Uterus (tissue), 4 donors: ENCODE measurements at places on chromosomes 13 and 19.
A peak's percentile ranks its signal among the peaks of the same experiment; 100 is the strongest.

DNA sequence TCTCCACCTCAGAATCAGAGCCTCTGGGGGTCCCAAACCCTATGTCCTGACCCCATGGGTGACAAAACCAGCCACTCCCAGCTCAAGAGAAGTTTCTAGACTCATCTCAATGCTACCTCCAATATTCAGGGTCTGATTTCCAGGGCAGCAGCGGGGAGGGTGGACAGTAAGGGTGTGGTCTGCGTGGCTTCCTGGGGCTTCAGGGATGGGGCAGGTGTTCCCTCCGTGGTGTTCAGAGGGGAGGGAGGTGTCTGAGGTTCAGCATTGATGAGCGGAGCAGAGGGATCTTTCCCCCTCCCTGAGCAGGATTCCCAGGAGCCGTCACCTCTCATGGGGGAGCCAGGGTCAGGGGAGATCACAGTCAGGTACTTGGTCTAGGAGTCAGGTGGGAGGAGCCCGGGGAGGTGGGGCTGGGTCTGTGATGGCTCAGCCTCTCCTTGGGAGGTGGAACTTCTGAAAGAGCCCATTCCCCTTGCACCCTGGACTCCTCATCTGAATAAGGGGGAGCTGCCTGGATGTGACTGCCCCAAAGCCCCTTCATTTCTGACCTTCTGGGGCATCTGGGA lies 2.9 kb downstream of the LILRA2 start:
- no peaks in the 10 kb centered on the region for H3K4me1 ChIP-seq
- no peak overlapping the region for H3K4me3 ChIP-seq
- DNase-seq, result no peak

- H3K36me3 ChIP-seq, result no peaks in the 10 kb centered on the region
- no peak overlapping the region for H3K4me3 ChIP-seq
- H3K4me1 ChIP-seq, result no peaks in the 10 kb centered on the region
- no peaks in the 10 kb centered on the region for H3K27me3 ChIP-seq
Observed at GRCh38 chr13:94967183-94968039, 255.1 kb upstream of the SOX21 start.

GRCh38 chr13:84649853-84650252 lies 767.6 kb upstream of the SLITRK1 start:
- DNase-seq, result no peak
- H3K4me1 ChIP-seq, result no peaks in the 10 kb centered on the region
- no peaks in the 10 kb centered on the region for H3K27me3 ChIP-seq
- no peak overlapping the region for H3K27ac ChIP-seq

DNA sequence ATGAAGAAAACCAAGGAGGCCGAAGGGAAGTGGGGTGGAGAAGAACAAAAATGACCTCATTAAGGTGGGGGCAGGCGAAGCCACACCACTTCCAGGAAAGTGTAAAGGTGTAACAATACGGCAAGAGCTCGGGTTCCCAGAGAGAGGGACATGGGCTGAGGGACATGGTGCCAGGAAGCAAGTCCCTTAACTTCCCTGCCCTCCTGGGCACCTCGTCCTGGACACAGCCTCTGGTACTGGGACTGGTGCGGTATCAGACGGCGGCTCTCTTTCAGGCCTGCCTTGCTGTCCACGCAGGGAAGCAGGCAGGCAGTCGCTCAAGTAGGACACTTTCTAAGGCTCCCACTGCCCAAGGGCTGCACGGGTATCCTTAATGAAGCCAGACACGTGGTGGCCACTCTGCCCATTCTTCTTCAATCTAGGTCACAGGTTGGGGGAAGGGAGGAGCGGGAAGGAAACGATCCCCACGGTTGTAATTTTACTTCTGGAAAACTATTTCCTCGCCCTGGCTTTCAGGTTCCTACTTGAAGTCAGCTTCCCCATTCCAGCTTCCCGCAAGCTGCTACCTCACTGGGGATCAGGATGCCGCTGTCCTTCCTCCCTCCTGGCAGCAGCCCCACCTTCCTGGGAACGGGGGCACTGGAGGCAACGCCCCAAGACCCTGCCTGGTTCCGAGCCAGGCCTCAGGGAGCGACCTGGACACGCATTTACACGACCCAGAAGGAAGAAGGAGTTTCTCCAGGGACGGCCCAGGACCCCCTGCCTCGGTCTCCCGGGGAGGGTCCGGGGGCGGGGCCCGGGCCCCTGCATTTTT lies 1.2 kb downstream of the AP3D1 start:
- peak overlapping the region; percentile 78 for H3K4me3 ChIP-seq
- peak overlapping the region; percentile 70 for H3K27ac ChIP-seq
- H3K36me3 ChIP-seq, result no peaks in the 10 kb centered on the region
- no peak for DNase-seq

DNA sequence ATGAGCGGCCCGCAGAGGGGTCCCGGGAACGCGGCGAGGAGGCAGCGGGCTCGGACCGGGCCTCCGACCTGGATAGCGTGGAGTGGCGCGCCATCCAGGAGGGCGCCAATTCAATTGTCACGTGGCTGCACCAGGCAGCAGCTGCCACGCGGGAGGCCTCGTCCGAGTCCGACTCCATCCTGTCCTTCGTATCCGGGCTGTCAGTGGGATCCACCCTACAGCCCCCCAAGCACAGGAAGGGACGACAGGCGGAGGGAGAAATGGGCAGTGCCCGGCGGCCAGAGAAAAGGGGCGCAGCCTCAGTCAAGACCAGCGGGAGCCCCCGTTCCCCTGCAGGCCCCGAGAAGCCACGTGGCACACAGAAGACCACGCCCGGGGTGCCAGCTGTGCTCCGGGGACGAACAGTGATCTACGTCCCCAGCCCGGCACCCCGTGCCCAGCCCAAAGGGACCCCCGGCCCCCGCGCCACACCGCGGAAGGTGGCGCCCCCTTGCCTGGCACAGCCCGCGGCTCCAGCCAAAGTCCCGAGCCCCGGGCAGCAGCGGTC lies 10.7 kb downstream of the C19orf25 start:
- H3K4me3 ChIP-seq, result no peak overlapping the region
- H3K4me1 ChIP-seq, result peaks cover 12% of the 10 kb centered on the region
- no peaks in the 10 kb centered on the region for H3K36me3 ChIP-seq
- peaks cover 32% of the 10 kb centered on the region for H3K27me3 ChIP-seq

DNA sequence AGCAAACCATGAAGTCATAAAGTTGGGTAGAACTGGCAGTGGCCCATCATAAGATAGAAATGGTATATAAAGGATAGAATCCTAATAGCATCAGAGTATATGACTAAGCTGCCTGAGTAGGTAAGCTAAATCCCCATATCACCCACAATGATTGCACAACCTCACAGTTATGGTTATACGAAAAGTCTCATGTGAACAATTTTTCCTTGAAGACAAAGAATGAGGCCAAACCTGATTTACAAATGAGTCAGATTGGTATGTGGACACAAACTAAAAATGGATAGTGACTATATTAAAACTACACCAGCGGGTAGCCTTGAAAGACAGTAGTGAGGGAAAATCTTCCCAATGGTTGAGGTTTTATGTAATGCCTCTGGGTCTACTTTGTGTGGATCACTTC lies 40.9 kb upstream of the UFM1 start:
- H3K4me1 ChIP-seq, result no peaks in the 10 kb centered on the region
- H3K27me3 ChIP-seq, result no peaks in the 10 kb centered on the region
- no peak overlapping the region for H3K4me3 ChIP-seq
- DNase-seq, result no peak

DNA sequence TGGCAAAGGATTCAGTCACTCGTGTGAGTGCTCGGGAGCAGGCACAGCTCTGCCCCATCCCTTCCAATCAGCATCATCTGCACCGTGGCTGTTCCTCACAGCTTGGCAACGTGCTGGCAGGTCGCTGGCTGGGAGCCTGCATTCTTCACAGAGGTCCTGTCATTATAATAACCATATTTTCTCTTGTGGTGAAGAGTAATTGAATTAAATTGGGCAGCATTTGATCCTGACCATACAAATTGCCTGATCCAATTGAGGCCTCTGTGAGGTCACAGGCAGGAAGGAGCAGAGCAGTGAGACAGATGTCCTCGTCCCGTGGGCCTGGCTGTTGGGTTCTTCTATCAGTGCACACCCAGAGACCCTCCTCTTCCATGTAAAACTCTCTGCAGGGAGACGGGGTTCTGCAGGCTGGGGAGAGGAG lies 407.8 kb downstream of the COG6 start:
- peaks cover 11% of the 10 kb centered on the region for H3K4me1 ChIP-seq
- H3K27ac ChIP-seq, result peak overlapping the region; percentile 62
- peak; percentile 25 for DNase-seq
- H3K36me3 ChIP-seq, result no peaks in the 10 kb centered on the region
- H3K4me3 ChIP-seq, result no peak overlapping the region

DNA sequence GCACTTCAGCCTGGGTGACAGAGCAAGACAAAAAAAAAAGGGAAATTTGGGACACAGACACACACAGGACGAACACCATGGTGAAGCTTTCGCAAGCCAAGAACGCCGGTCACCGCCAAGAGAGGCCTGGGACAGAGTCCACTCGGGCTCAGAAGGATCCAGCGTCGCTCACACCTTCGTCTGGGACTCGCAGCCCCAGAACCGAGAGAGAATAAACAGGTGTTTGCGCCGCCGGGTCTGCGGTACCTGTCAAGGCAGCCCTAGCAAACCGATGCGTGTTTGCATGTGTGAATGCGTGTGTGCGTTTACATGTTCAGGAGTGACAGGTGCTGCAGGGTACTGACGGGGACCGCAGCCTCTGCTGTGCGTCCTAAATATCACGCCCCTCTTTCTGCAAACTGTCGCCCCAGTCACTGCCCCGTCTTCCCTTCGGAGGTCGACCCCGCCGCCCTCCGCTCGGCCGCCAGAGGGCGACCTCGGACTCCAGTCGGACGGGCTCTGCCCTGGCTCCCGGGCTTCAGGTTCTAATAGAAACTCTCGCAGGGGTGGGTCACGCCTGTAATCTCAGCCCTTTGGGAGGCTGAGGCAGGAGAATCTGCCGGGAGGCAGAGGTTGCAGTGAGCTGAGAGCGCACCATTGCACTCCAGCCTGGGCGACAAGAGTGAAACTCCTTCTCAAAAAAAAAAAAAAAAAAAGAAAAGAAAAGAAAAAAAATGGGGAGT lies 11.8 kb upstream of the CSNK1G2 start:
- peak overlapping the region; percentile 23 for H3K4me3 ChIP-seq
- no peaks in the 10 kb centered on the region for H3K27me3 ChIP-seq
- no peak overlapping the region for H3K27ac ChIP-seq
- peak; percentile 72 for DNase-seq

DNA sequence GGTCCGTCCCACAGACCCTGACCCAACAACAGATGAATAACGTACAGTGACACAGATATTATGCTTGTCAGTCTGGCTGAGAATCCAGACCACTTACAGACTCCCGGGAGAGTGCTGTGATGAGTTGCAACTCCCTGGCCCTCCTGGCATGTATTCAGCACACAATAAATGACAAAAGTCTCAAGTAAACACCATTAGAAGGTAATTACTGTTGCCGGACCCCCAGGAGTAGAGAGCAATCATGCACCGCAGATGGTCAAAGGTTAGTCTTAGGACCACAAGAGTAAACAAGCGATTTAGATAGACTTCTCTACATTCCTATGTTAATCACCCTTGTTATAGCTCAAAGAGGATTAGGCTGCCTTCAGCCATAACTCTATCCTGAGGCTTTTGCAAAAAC lies 726.4 kb upstream of the GPC6 start:
- DNase-seq, result no peak
- peaks cover 2% of the 10 kb centered on the region for H3K36me3 ChIP-seq
- H3K4me1 ChIP-seq, result no peaks in the 10 kb centered on the region
- no peaks in the 10 kb centered on the region for H3K27me3 ChIP-seq

DNA sequence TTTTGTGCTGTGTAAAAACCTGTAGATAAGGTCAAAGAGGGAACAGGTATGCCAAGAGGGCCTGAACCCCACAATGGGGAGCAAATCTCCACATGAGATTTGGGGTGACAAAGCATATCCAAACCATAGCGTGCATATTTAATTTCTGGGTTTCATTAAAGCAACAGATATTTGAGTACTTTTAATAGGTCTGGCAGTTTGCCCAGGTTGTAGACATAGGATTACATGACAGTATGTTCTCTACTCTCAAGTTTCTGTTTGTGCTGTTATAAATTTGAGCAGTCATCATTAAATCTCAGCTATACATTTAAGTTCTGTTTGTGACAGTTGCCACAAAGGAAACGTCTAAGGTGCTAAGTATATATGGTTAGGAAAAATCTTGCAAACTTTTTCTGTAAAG lies 236.4 kb downstream of the ATP8A2 start:
- DNase-seq, result no peak
- H3K27ac ChIP-seq, result no peak overlapping the region
- no peaks in the 10 kb centered on the region for H3K4me1 ChIP-seq
- no peaks in the 10 kb centered on the region for H3K27me3 ChIP-seq
- H3K4me3 ChIP-seq, result no peak overlapping the region
- no peaks in the 10 kb centered on the region for H3K36me3 ChIP-seq

DNA sequence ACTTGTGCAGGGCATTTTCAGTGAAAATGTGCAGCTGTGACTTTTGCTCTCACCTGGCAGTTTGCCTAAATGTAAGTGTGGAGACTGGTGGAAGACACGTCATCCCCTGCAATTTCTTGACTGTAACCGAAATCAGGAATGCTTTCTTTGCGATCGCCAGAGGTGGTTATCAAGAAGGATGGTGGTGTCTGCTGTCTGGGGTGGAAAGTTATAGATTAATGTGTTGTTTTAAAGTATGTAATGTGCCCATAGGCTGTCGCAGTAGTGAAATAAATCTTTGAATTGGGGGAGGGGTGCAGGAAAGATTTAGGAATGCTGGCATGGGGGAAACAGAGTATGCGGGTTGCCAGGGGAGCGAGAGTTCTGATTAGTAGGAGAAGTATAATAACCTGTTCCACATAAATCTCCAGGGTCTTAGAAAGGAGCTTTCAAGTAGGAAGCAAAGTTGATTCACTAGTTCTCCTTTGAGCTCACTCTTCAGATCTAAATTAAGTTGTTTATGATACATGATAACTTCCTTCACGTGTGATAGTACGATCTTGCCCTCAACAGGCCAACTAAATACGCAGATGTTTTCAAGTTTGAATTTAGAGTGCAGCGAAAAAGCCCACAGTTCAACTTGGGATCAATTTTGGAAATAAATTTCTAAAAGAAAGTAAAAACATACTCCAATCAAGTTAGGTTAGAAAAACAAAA lies 1520.0 kb upstream of the SLC10A2 start:
- no peak for DNase-seq
- H3K36me3 ChIP-seq, result no peaks in the 10 kb centered on the region
- H3K4me3 ChIP-seq, result no peak overlapping the region
- H3K27ac ChIP-seq, result no peak overlapping the region
- H3K4me1 ChIP-seq, result no peaks in the 10 kb centered on the region

DNA sequence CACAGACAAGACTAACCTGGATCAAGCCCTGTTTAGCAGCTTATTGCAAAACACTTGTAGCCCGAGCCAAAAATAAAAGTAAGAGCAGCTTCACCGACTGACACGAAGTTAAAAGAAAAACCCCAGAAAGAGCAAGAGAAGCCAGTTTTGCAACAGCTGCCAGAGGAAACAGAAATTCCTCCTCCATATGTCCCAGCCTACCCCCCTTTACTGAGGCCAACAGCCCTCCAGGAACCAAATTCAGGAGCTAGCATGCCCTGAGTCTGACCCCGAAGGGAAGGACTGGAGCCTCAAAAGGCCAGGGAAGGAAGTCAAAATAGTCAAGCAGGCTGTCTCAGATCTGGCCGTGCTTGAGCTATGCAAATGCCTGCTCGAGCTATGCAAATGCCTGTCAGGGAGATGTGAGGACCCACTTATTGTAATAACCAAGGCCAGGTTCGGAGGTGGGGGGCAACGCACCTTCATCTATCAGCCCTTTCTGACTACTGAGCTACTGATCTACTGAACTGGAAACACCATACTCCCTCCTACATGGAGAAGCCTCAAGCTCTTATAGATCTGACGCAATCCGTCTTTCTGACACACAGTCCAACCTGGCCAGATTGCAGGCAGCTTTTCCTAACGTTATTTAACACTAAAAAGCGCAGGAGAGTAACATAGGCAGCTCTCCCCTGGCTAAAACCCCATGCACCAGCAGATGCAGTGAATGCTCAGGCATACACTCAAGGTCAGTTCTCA lies 6.7 kb downstream of the SIGLEC11 start:
- H3K27ac ChIP-seq, result peak overlapping the region; percentile 24
- no peaks in the 10 kb centered on the region for H3K27me3 ChIP-seq
- no peaks in the 10 kb centered on the region for H3K36me3 ChIP-seq
- peaks cover 3% of the 10 kb centered on the region for H3K4me1 ChIP-seq
- DNase-seq, result no peak
